Astrocyte of the spinal cord (primary cell): ENCODE measurements at places on chromosomes 2 and 18.

GRCh38 chr2:206979365-206979764, 40.0 kb downstream of the CPO start:
- no peak for DNase-seq

DNA sequence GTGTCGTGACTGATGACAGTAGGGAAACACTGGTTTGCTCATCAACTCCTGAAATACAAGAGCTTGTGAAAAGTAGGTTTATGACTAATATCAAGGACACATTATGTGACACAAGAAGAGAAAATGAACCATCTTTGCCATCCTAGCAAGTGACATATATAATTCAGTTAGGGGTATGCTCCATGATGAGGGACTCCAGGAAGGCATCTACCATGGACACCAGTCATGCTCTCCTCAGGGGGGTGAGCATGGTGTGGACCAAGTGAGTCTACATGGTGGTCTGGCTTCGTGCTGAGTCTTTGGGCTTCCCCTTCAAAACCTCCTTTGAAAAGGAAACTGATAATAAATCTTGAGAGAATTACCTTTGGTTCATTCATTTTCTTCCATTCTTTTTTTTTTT, 11.7 kb upstream of the SERPINB5 start:
- DNase-seq, result no peak

- no peak for DNase-seq
Measured at GRCh38 chr2:98771264-98771663, 40.3 kb upstream of the MGAT4A start.

GRCh38 chr18:78146136-78147085, 833.2 kb upstream of the SALL3 start:
- DNase-seq, result no peak

DNA sequence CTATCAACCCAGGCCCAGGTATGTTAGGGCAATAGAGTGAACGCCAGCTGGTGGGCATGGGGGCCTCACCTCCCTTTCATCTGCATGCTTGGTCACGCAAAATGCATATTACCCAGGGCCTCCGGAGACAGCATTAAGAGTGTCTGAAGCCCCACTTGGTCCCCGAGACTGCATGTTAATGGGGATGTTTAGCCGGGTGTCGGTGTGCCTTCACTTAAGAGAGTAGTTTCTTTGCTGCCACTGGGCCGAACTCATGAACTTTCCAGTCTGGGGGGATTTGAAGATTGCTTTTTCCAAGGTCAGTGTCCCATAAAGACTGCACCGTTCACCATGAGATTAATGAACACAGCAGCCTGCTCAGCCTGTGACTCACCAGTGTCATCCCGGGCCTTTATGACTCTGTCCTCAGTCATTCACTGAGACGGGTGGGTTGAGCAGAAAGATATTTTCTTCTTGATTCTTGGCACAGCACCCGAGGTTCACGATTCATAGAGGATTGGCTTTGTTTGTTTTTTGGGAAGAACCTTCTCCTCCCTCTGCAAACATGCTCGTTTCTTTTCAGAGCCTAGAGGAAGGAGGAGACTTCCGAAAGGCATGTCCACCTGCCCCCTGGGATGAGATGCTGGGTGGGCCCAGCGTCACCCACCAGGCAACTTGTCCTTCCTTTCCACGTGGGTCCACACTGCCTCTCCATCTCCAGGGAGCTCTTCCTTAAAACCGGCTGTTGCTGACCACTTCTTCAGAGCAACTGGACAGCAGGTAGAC, 199.1 kb downstream of the GLI2 start:
- DNase-seq, result peak; percentile 88
